ENCODE measurements at places on chromosomes 11 and 22.

- no peak for DNase-seq
These were observed 34.5 kb downstream of the APOL3 start for GRCh38 chr22:36125994-36126531.

GRCh38 chr11:128518493-128519207 is 68.7 kb downstream of the ETS1 start:
- DNase-seq: no peak

- DNase-seq: no peak
These were observed 146.7 kb downstream of the CTTN start for GRCh38 chr11:70544774-70545609.

GRCh38 chr11:19651028-19651427 is 61.6 kb upstream of the NAV2 start:
- no peak for DNase-seq

- no peak for DNase-seq
These were observed 35.3 kb downstream of the PI4KA start for GRCh38 chr22:20823264-20823663.

DNA sequence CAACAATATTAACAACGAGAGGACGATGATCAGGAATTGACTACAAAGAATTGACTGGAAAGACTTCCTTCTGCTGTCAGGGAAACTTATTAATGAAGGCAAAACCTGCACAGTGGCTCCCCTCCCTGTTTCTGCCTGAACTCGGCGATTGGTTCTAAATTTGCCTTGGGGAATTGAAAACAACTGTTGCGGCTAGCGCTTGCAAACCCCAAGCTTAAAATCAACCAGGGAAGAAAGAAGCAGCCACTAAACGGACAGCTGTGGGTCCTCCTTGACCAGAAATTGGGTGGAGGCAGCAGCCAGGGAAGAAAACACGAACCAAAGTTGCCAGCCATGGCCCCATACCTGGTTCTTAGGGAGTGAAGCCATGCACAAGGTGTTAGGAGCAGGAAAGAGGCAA is 383.5 kb upstream of the CADM1 start:
- DNase-seq: no peak

- DNase-seq: no peak
These were observed 53.9 kb downstream of the FLI1 start for GRCh38 chr11:128747728-128748148.
